Activated T-cell treated with anti-CD3 and anti-CD28 coated beads for 4 hours (primary cell): ENCODE measurements at places on chromosomes 3 and 15.

DNA sequence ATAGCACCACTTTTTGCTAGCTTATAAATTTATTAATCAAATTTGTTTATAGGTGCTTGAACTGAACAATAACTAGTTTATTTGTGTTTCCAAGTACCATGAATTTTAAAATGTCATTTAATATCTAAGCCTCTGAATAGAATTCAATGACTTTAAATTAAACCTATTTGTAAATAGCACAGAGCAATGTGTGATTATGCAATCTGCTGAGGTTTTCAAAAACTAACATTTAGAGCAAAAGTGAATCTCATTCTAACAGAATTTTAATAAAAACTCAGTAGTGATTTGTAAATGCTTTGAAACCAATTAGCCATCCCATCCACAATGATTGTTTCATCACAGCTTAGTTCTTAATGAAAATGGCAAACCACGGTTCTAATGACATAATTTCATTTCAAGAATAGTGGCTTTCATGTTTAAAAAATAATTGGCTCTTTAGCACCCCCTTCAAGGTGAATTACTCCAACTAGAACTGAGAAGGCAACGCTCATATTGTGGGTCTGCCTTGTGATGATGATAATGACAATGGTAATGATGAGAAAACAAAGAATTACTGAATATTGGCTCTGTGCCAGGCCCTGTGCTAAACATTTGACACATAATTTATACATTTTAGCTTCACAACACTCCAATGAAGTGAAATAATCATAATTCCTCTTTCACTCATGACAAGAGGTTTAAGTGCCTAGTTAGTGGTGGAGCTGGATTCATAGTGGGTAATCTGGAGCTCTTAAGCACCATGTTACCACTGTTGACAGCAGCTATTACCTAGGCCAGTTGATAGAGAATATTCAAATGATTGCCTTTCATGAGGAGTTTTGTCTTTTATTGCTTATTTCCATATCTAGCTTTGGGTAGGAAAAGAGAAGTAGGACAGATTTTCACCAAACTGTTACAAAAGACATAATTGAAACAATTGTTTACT, 145.7 kb downstream of the RBMS3 start:
- no peak for DNase-seq

DNA sequence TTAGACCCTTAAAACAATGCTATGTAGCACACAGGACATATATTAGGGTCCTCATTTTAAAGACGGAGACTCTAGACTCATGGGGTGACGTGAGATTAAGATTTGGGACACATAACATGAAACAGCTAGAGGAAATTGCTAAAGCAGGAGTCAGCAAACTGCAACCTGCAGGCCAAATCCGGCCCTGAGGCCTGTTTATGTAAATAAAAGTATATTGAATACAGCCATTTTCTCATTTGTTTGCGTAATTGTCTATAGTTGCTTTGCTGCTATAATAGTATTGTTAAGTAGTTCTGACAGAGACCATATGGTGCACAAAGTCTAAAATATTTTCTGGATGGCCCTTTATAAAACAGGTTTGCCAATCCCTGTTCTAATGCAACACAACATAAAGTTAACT, 115.5 kb downstream of the TMCO5A start:
- DNase-seq: no peak

DNA sequence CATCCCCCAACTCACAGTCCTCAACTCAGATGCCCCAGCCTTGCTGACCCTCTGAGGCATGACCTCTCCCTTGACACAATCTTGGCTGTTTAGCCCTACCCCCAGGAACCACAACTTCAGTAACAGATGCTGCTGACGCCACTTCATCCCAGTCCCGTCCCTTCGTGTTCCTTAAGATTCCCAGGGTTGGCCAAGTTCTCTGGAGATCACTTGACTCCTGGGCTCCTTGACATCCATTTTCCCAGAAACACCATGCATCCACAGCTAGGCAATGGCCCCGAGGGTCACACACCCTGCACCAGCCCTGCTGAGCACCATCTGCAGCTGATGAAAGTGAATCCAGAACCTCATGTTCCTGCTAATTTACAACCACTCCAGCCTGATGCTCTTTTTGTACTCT, 6.9 kb downstream of the RTP2 start:
- no peak for DNase-seq

GRCh38 chr3:60758831-60759230, 492.4 kb downstream of the FHIT start:
- DNase-seq: no peak

DNA sequence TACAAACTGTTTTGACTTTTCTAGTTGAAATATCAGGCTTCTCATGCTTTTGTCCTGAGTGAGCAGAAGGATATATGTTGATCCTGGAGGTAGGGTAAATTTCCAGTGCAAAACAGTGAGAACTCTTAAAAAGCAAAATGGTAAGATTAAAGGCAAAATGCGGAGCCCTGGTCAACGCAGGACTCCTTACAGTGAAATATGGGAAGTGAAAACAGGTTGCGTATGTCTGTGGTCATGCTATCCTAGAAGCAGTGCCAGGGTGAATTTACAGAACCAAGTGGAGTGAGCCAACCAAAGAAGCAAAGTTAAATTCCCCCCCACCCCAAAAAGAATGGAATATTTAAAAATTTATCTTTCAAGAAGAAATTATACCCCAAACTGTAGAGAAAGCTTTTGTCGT, 256.4 kb downstream of the NR2F2 start:
- no peak for DNase-seq

DNA sequence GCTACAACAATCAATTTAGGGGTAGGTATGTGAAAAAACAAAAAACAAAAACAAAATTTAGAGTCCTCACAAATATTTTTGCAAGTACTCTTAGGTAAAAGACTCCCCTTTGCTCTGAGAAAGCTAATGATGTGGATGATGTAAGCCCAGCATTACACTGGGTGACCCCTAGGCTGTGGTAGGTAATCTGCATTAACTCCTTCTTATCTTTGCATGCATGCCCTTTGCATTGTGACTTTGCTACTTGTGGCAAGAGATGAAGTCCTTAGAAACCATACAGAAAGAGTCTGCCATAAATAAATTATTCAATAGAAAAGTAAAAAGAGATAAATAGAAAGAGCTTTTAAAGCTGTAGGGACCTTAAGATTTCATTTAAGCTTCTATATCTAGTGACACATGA, 159.7 kb upstream of the MBNL1 start:
- no peak for DNase-seq

- no peak for DNase-seq
These were observed 372.0 kb downstream of the NEK10 start for GRCh38 chr3:26997226-26997625.

GRCh38 chr3:51860703-51861665, at the start of gene IQCF2:
IQCF2 (plus strand) TSS chr3:51861615; CDS start chr3:51861667, 52 bp downstream.
- no peak for DNase-seq

DNA sequence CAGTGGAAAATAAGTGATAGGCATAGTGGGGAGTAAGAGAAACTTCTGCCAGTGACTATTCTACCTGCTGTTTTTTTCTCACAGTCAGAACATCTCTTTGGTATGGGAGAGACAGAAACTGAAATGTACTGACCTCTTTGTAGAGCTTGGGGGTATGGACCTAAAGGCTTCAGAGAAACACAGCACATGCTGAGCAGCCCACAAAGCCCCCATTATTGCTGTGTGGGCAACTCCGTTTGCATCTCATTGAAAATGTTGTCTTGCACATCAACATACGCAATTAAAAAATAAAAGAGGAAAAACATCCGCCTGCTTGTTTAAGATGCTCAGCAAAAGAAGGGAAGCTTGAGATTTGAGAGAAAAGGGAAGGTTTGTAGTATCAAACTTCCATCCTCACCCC, 443.4 kb upstream of the SEMA6D start:
- no peak for DNase-seq

- DNase-seq: no peak
These were observed 55.0 kb upstream of the CHD2 start for GRCh38 chr15:92845126-92845508.

- no peak for DNase-seq
These were observed 25.8 kb upstream of the SCAANT1 start for GRCh38 chr3:63937661-63938651.

- DNase-seq: no peak
These were observed 203.4 kb downstream of the FOXP1 start for GRCh38 chr3:71380096-71380495.

DNA sequence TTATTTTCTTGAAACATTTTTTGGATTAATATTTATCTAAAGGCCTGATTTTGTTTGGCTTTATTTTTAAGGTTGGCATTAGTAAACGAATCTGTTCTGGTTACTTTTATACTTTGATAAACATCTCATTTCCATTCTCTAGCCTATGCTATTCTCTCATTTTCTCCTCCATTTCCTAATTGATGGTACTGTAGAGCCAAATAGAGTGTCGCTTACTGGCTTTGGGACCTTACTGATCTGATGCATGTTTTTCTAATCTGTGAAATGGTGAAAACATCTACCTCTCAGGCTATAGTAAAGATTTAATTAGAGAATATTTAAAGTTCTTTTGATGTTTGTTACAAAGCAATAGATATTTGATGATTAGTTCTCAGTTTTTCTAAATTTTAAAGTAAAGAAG, 1.6 kb downstream of the LNP1 start:
- DNase-seq: no peak

DNA sequence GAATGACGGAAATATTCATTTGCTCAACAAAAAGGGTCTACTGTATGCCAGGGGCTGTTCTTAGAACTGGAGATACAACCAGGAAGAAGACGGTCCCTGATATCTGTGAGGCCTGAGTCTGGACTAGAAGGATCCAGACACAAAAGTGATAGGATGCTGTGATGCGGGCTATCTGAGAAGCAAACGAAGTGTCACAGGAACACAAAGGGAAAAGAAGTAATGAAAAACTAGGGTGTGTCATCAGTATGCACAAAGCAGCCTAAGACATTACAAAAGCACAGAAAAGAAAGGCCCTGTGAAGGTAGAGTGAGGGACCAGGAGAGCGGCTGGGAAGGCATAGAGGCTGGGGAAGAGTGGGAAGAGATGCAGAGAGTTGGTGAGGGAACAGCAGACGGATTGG, 63.3 kb upstream of the C3orf80 start:
- no peak for DNase-seq

GRCh38 chr3:152199102-152199840, 69.5 kb upstream of the MBNL1 start:
- no peak for DNase-seq

DNA sequence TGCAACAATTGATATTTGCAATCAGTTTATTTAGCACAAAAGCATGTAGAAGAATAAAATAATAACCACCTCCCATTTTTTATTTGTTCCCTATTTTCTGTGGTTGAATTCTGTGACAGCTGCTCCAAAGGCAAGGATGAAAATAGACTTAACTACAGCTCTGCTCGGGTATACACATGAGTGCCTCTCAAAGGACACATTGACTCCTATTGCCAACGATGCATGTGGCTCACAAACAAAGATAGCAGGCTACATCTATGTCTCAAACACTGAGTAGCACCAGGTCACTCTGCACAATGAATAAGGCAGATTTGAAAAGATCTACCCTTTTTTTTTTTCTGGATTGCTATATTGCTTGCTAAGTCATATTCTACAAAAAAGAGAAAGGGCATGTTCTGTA, 612.9 kb downstream of the ROBO1 start:
- no peak for DNase-seq

DNA sequence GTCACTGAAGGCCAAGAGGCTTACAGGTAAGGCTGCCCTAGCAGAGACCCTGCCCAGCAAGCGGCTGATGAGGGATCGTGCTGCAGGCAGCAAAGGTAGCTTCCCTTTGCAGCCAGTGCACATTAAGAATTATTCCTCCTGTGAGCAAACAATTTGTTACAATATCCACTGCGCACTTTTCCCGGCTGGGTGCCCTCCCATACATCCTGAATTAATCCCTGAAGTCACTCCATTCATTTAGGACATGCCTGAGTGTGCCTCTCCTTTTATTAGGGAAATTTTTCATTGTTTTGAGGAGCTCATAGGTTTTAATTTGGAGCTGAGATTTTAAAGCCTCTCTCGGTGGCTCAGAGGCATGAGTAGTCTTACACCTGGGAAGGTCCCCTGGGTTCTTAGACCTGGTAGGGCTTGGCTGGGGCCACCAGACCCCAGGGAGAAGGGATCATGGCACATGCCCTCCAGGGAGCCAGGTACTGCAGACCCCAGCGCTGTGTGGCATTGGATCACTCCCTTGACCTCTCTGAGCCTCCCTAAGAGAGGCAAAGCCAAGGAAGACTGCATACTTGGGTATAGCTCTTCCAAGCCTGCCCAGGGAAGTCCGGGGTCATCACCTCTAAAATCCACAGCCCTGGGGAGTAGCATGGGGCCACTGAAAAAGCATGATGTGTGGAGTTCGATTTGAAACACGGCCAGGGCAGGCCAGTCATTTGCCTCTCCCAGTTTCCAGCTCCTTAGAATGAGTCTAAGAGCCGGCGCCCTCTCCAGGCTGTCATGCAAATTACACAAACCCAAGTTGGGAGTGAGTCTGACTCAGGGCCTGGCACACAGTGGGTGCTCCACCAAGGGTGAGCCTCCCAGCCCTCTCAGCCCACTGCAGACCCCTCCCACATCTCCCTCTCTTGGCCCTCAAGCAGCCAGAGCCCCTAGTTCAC, 151.9 kb upstream of the LINGO1 start:
- no peak for DNase-seq

- no peak for DNase-seq
These were observed 4.5 kb downstream of the MYD88 start for GRCh38 chr3:38142959-38143358.

GRCh38 chr3:32340039-32340438, 51.6 kb upstream of the CMTM7 start:
- DNase-seq: no peak

DNA sequence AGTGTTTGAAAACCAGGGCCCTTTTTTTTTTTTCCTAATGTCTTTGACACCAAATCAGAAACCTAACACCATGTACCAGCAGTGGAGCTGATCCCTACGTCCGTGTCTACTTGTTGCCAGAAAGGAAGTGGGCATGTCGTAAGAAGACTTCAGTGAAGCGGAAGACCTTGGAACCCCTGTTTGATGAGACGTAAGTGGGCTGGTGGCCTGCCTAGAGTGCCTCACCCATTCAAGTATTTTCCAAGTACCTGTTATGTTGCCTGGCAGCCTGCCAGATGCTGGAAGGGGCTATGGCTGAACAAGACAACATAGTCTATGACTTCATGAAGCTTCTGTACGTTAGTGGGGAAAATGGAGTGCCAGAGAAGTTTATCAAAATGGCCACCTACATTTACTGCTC, 39.7 kb downstream of the ESYT3 start:
- no peak for DNase-seq

DNA sequence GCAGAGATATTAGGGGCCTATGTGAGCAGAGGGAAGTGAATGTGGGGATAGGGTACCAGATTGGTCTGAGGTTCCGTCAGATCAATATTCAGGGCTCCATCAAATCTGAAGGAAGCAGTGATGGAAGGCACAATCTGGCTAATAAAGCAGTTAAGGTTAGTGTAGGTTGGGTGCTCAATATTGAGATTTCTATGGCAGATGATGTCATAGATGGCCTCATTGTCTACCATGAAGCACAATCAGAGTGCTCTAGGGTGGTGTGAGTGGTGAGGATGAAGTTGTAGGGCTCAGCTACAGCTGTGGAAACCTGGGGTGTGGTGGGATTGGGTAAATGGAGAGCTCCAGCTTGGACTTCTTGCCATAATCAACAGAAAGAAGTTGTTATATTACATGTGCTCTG, 58.2 kb downstream of the NR2F2 start:
- DNase-seq: no peak

GRCh38 chr15:87129916-87130315, 1050.2 kb downstream of the AGBL1 start:
- DNase-seq: no peak
